ENCODE measurements at places on chromosomes 7 and 10.
A peak's percentile ranks its signal among the peaks of the same experiment; 100 is the strongest.

DNA sequence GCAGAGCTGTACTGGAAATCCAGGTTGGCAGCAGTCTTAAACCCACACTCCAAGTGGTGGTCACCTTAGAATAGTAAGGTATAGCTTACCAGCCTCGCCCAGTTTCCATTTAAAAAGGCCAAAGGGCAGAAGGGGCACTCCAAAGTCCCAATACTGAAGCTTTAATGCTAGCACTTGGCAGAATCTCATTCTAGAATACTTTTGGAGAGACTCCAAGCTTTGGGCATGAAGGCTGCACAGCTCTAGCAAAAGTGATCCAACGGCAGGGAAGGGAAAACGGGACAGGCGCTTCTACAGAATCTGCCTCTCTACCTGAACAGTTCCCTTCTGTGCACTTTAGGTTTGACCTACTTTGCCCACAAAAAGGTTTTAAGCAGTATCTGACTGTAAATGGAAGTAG, 19.7 kb downstream of the SMURF1 start:
- no peak for ATAC-seq

GRCh38 chr7:1740214-1740613, 70.1 kb downstream of the ELFN1 start:
- no peak for ATAC-seq

- ATAC-seq: no peak
These were observed 25.1 kb upstream of the PROSER2 start for GRCh38 chr10:11797847-11798633.

GRCh38 chr7:145327646-145328045, 491.8 kb upstream of the TPK1 start:
- ATAC-seq: no peak

GRCh38 chr10:128631801-128632241, 505.6 kb upstream of the MKI67 start:
- ATAC-seq: no peak

GRCh38 chr7:159064816-159065510, 79.7 kb downstream of the VIPR2 start:
- ATAC-seq: no peak

- no peak for ATAC-seq
These were observed 28.2 kb downstream of the CDK14 start for GRCh38 chr7:90624225-90624911.

DNA sequence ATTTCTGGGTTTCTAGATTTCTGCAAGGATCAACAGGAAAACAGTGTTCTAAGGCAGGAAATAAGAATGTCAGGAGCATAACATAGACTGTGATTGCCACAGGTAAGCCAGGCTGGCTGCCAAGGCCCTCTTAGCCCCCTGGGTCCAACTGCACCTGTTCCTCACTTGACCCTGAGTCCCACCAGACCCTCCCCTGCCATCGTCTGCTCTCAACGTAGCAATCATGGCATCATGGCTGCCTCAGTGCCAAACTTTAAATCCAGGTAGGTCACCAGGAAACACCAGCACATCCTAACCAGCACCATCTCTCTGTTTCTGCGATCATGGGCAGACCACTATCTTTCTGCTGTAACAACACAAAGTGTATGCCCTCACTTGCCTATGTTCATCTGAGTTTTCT, 267.2 kb downstream of the PAXIP1 start:
- ATAC-seq: no peak

DNA sequence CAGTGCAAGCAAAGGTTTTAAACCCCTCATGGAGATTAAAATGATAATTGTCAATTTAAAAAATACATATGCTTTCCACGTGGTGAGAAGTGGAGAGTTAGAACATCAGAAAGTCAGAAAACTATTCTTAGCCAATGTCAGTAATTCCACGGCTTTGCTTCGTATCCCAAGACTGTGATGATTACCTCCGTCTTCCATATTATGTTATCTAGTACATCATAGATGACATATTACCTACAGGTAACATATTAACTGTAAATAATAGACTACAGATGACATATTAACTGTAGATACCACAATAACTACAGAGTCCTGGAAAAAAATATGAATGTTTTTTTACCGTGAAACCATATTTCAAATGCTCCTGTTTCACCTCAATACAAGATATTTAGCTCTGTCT, 579.4 kb upstream of the PFKP start:
- no peak for ATAC-seq

DNA sequence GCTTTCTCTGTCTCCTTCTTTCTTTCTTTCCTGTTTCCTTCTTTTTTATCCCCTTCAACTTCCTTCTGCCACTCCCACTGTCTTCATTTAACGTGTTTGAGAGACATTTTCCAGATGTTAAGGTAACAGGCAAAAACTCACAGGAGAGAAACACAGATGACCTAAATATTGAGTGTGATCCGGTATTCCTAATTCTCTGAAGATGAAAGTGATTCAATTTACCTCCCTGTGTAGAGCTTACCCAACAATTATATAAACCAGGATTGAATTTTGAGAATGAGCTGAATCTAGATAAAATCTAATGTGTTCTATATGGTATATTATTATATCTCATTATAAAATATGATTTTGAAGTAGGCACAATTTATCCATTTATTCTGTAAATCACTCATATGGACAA, 46.5 kb upstream of the RSU1 start:
- no peak for ATAC-seq

DNA sequence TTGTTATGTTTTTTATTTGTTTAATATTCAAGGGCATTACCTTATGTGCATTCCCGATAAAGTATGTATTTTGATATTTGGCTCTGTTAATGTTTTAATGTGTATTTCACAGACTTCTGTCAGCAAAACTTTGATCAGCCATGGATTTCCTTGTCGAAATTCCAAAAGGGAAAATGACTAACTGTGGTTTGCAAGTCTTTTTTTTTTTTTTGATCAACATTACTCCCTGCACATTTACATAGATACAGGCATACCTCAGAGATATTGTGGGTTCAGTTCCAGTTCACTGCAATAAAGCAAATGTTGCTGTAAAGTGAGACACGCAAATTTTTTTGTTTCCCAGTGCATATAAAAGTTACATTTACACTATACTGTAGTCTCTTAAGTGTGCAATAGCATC, 351.9 kb downstream of the CXCL12 start:
- no peak for ATAC-seq

- ATAC-seq: no peak
These were observed 158.8 kb downstream of the SKAP2 start for GRCh38 chr7:26705567-26705966.

- ATAC-seq: peak; percentile 88
These were observed 2.1 kb downstream of the SNX10 start for GRCh38 chr7:26293569-26294308.

GRCh38 chr7:158408318-158408920, 179.2 kb downstream of the PTPRN2 start:
- no peak for ATAC-seq

DNA sequence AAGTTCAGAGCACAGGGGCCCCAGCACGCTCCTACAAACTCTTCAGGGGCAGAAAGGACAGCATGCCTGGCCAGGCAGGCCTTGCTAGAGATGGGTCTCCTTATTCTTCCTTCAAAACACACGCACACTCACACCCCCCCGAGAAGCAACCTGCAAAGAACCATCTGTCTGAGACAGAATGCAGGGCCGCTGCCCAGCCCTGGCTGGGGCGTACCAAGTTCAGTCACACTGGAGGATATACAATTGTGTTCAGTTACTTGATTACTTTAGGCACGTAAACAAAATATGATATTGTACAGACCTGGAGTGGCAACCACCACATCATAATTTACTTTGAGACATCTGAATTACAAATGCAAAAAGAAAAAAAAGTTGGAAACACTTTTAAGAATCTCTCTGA, 5.7 kb downstream of the FAM53B start:
- ATAC-seq: no peak

DNA sequence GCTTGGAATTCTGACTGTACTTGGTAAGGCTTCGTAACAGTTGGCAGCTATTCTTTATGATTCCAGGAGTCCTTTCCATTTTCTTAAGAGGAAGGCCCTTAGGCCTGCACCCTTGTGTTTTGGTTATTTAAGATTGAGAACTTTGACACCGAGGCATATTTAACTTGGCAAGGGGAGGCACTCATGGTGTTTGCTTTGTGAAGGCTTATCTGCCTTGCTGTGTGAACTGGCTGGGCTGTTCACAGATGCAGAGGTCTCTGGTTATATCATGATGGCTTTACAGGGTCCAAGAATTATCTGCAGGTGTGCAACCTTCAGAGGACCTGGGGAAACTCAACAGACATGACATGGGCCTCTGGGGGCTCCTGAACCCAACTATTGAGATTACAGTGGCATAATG, 833 bp upstream of the PNLIPRP1 start:
- no peak for ATAC-seq

- no peak for ATAC-seq
These were observed 1331.9 kb downstream of the XPNPEP1 start for GRCh38 chr10:108591417-108591816.

GRCh38 chr7:332646-333392, 42.8 kb downstream of the FOXL3 start:
- ATAC-seq: peak; percentile 98

- no peak for ATAC-seq
These were observed 46.0 kb downstream of the LCOR start for GRCh38 chr10:96878057-96878456.

DNA sequence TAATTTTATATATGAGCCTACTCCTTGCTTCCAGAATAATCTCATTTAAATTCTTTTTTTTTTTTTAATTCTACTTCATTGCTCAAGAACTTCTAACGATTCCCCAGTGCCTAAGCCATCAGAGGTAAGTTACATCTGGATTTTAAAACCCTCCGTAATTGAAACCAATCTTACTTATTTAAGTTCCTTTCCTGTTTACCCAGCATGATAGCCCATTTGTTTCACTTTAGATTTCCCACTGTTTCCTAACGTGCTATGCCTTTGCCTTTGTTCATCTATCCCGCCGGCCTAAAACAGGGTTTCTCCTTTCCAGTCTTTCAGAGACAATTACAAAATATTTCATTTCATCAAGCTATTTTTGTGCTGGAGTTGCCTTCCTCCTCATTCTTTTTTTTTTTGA, 75.8 kb upstream of the ETV1 start:
- no peak for ATAC-seq

DNA sequence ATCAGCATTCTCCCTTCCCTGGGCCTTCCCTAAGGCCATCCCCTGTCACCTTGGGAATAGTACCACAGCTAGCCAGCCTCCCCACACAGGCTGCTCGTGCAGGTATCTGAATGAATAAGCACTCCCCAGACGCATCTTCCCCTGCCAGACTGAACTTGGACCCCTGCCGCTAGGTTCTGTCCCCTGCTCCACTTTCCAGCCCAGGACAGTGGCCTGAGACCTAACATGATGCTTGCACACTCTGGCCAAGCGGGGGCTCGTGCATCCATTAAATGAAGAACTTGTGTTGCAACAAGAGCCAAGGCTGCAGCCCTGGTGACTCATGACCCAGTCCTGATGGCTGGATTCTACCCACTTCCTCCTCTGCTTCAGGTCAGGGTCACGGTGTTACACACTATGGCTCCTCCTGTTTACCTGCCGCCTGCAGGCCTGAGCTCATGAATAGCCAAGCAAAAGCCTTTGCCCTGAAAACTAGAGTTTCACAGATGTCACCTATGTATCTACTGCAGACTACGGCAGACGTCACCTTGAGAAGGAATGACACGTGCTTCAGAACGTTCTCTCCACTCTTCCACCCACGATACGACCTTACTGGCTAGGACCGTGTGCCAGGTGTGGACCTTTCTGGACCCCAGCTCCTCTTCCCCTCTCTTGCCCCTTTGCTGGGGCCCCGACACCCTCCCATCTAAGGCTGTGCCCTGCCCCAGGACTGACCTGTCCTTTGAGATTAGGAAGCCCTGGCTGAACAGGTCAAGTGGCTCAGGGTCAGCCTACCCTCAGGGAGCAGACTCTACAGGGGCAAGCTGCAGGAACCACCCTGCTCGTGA, 6.5 kb downstream of the ASB13 start:
- peak; percentile 70 for ATAC-seq

DNA sequence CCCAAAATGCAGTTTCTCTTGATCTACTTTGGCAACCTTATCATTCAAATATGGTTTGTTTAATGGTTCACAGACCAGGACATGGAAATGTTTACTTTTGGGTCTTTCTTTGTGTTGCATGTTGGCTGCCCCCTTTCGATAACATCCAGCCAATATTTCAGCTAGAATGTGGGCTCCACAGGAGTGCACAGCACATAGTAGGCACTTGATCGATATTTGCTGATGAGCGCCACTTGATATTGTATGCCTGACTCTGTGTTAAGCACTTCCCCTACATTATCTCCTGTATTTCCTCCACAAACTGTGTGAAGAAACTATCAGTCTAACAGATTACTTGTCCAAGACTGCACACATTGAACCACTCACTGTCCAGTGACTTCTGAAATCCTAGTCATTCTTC, 60.2 kb downstream of the SMURF1 start:
- ATAC-seq: no peak

DNA sequence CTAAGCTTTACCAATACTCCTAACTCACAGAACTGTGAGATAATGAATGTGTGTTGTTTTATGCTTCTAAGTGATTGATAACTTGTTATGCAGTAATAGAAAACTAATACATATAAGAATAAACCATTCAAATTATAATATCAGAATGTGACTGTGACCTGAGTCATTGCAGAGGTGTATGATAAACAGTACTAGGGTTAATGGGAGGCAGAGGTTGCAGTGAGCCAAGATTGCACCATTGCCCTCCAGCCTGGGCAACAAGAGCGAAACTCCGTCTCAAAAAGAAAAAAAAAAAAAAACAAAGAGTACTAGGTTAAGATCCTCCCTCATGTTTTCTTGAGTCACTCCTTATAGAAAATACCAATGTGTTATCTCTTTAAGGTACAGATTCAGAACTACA, 950.3 kb downstream of the SORCS1 start:
- no peak for ATAC-seq

DNA sequence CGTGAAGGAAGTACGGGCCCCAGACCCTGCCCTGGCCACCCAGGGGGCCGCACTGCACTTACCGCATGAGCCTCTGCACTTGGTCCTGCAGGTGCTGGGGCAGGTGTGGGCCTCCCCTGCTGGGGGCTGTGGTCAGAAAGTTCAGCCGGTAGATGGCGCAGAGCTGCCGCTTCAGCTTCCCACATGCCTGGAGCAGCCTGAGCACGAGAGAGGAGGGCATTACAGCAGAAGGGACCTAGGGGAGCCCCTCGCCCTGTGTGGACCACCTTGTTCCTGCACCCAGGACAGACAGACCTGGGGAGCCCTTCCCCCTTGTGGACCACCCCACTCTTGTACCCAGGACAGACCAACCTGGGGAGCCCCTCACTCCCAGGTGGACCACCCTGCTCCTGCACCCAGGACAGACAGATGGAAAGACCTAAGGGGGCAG, 8.7 kb upstream of the PYROXD2 start:
- no peak for ATAC-seq

GRCh38 chr7:147022056-147022455, 905.5 kb downstream of the CNTNAP2 start:
- no peak for ATAC-seq

DNA sequence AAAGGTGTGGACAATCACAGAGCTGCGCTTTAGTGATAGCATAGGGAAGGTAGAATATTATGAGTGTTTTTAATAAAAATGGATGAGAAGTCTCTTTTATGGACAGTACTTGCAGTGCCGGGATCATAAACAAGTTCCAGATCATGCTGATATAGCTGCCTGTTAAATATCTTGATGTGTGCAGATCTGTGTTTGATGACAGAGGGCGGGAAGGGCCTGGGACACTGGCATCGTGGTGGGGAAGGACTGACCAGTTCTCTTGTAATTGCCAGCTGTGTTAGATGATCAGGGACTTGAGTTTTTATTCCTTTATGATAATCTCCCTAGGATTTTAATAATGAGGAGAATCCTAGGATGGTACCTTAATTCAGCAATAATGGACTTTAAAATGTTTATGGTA, 14.6 kb downstream of the SND1 start:
- ATAC-seq: no peak
